Muscle of leg (tissue), 16 donors: ENCODE measurements at places on chromosomes 12 and 14.

- DNase-seq = peak; percentile 96
These were observed at the start of gene HSP90AA1 for GRCh38 chr14:102086972-102087761. HSP90AA1 (minus strand) TSS chr14:102087044; CDS start chr14:102086378, 666 bp downstream.

DNA sequence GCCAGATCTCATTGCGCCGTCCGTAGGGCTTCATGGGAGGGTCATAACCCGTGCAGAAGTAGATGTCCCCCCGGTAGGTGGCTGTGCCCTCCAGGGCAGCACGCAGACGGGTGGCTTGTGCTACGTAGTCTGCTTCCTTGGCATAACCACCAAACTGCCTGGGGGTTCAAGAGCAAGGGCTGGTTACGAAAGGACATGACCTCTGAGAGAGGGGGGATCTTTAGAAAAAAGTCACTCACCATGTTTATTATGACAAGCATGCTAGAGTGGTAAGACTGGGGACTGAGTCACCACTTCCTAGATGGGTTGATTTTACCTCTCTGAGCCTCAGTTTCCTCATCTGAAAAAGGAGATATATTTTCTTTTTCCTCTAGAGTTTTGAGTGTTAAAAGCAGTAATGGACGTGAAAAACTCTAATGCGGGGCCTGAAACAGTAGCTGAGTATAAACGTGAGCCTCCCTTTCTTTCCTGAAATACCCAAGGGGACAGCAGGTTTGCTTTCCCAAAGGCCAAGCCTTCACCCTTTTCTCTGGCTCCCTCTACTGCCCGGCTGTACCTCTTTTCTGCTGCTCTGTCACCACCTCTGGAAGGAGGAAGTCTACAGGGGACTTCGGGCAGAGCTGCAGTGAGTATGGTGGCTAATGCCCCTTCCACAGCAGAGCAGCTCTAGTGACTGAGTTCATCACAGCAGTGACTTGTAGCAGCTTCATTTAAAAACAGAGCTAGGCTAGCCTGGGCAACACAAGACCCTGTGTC is 23.5 kb upstream of the GPRC5D start:
- DNase-seq = peak; percentile 28

GRCh38 chr12:26628234-26628633 is 204.8 kb downstream of the ITPR2 start:
- DNase-seq = no peak

DNA sequence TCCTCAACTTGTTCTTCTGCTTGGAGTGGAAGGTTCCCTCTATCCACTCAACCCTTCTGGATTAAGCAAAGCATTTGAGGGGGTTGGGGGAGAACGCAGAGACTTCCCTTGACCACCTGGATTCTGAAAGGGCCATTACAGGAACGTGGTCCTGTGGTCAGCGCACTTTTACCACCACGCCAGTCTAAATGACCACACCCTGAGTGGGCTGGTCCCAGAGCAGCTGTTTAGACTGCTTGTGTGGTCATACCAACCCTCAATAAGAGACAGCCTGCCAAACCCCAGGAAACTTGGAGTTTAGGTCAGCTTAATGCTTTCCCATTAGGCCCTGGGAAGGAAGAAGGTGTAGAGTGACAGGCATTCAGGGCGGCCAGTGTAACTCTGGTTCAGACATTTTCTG is 165.5 kb upstream of the ATP2B1 start:
- DNase-seq = peak; percentile 49

DNA sequence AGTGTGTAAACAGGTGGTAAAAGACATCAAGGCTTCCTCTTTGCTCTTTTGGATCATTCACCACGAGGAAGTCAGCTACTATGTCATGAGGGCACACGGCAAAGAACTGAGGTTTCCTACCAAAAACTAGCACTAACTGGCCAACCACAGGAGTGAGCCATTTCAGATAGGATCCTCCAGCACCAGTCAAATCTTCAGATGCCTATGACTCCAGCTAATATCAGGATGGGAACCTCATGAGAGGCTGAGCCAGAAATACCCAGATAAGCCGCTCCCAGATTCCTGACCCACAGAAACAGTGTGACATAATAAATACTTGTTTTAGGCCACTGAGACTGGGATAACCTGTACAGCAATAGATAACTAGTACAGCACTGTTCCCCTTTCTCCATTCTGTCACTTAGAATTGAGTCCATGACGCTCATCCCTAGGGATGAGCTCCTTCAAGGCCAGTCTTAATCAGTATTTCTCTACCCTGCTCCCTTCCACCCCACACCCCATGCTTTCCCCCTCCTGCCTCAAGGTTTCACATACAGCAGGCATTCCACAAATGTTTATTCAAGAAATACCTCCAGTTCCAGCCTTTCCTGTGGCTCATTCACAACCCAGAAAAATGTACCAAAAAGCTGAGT is 68.4 kb downstream of the PPM1H start:
- no peak for DNase-seq
